ENCODE measurements at places on chromosomes 3 and 15.

DNA sequence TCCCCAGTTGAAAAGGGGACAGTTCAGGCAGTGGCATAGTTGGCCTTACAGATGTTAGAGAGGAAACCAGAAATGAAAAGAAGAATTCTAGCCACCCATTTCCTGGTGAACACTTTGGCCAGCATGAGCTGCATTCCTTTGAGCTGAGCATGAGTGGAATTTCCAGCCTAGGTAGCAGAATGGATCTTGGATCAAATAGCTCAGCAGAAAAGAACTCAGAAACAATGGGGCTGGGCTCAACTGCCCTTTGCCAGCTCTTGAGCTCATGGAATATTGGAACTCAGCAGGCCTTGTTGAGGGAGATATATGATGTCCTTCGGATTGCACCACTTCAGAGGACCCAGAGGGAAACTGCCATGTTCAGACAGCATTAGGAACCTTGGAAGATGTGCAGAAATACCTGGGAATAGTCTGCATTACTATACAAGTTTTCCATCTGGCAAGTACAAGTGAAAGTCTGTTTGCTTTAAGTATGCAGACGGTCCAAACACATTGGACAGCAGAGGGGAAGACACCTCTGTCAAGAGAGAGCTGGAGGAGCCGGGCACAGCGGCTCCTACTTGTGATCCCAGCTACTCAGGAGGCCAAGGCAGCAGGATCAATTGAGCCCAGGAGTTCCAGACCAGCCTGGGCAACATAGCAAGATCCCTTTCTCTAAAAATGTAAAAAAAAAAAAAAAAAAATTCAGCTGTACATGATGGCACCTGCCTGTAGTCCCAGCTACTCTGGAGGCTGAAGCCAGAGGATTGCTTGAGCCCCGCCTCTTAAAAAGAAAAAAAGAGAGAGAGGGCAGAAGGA, 3.1 kb upstream of the CDV3 start:
- DNase-seq = no peak

DNA sequence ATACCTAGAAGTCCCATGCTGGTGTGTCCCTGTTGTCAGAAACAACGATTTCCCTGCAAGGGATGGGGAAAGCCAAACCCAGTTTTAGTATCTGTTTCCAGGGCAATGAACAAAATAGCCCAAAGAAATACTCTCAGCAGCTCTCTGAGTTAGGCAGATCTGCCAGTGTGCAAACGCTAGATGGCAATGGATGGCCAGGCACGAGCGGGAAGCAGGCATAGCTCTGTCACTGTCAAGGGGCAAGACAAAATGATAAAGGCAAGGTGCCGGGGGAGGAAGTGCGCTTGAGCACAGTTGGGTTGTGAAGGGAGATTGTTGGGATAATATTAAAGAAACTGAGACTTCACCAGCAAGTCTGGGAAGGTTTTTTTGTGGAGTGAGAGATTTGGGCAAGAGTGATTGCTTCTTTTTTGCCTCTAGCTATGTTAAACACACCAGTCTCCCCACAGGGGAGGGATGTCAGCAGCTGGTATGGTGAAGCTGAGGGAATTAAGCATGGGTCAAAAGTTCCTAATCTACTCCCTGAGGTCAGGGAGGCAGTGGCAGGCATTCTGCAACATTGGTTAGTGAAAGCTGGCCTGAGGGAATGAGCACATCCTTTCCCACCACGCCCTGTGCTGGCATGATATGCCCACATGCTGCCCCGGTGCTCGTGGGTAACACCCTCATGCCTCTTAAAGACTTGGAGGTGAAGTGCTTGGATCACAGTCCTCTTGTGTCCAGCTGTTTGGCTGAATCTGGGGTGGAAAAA, 117.5 kb downstream of the PDCD6IP start:
- DNase-seq = no peak

- DNase-seq = no peak
Observed at GRCh38 chr15:22778796-22779195, 7.6 kb upstream of the NIPA1 start.

DNA sequence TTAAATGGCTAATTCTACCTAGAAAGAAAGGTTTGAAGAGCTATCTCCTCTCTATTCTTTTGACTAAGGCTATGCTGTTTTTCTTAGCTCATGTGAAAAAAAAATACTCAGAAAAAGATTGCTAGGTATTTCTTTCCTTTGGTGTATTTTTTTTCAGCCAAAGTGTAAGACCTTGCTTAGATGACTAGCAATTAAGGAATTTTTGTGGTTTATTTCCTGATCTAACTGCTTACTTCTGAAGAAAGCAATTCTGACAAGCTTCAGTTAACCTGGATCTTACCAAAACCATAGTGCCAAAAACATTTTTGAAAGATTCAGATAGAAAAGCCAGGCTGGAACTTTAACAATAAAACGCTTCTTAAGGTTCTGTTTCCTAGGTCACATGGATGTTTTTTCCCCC, 315.6 kb downstream of the SOX2 start:
- DNase-seq = no peak

GRCh38 chr3:65052101-65052500, 364.3 kb upstream of the ADAMTS9 start:
- no peak for DNase-seq

GRCh38 chr15:45486317-45486716, 36.2 kb downstream of the SLC30A4 start:
- DNase-seq = no peak

DNA sequence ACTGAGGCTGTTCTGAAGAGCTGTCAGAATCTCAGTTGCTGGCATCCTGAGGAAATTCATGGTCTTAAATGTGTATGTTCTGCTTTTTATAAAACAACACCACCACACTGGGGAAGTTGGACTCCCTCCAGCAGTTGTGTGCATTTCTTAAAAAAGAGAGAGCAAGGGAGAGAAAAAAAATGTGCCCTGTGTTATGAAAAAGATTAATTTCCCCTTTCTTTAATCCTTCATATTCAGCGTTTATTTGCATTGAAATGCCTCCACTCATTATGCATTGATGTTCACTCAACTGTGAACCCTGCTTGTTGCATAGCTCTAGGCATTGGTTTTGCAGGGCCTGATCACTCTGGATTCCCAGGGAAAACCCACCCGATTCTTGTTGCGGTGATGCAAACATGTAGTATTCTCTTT, 4.4 kb upstream of the ZNF609 start:
- no peak for DNase-seq

DNA sequence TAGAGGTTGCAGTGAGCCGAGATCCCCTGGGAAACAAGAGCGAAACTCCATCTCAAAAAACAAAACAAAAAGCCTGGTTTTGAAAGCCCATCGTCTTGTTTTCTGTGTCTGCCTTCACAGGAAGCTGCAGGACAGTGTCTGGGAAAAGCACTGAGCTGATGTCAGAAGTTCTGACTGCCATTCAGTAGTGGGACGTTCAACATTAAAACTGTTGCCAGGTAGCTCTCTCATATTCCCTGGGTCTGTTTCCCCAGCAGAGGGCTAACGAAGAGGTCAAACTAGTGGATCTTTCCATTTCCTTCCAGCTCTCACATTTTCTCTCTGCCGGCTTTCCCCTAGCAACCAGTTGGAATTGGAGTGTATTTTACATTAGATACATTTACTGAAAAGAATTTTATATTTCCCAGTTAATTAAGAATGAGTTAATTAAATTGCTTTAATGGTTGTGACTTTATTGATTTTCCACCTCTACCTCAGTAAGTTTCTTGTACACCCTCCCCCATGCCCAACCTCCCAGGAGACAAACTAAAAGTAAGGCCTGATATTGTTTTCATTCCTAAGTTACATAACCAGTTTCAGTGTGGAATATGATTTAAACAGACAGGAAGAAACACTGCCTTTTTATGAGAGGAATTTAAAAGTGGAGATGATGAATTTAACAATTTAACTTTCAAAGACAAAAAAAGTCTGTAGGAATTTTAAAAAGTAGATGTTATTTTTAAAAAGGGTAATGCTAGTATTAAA, 29.9 kb downstream of the RCN2 start:
- no peak for DNase-seq

- DNase-seq = no peak
Observed at GRCh38 chr3:98784666-98785600, 21.8 kb downstream of the ST3GAL6 start.

DNA sequence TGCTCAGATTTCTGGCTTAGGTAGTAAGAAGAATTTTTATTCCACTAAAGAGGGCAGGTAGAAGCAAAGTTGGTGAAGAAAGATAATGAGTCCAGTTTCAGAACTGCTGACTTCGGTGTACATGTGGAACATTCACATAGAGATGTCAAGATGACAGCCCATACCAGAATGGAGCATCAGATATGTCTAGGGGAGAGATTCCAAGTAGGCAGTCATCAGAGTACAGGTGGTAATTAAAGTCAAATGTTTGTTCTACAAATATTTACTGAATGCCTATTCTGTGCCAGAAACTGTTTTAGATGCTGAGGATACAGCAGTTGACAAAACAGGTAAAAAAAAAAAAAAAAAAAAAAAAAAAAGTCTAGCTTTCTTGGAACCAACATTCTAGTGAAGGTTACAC, 81.9 kb downstream of the FGF12 start:
- no peak for DNase-seq

DNA sequence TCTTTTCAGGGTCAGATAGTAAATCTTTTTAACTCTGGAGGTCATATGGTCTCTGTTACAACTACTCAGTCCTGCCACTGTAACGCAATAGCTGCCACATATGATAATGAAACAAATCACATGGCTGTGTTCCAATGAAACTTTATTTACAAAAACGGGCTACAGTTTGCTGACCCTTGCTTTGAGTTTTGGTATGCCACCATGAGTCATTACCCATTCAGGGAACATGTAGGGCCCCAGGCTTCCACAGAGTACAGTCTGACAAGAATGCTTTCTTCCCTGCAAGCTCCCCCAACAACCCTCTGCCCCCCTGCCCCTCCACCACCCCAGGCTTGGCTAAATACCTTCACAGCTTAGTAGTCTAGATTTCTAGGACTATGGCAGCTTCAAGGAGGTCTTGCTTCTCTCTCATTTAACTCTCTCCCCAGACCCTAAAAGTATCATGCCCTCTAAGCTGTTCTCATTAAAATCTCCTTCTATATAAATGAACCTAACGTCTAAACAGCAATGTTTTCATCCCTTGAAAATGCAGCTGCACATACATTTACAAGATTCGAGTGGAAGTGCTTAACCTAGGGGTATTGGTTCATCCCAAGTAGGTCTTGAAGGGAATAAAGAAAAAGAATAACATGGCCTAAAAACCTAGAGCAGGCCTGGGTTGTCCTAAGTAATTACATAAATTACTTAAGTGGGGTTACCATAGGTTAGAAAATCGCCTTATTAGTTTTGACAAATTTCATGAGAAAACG, 117.8 kb upstream of the PRICKLE2 start:
- DNase-seq = peak; percentile 70

DNA sequence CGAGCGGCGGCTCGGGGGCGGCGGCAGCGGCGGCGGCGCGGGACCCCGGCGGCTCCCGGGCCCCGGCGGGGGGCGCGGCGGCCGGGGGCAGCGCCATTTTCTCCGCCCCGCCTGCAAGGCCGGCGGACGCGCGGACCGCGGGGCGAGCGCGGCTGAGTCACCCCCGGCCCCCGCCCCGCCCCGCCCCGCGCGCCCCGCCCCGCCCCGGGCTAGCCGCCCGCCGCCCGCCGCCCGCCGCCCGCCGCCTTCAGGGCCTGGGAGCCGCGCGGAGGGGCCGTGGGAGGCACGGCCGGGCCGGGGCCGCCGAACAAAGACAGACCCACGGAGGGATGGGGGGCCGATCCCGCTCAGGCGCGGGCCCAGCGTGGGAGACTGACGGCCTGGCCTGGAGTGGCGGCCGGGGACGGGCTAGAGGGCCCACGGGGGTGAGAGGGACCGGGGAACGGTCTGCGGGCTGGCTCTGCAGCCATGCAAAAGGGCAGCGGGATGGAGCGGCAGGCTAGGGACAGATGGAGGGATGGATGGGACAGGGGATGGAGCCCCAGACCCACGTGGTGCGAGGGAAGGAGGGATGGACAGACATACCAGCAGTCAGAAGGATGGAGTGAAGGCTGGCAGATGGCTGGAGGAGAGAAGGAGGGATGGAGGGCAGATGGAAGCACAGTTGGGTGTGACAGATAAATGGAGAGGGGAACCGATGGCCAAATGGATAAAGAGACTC, at the start of gene EIF4E3:
TSS of gene EIF4E3 (minus strand) at position 132 of the 721 bp plus-strand sequence. CDS start at position 97, 35 bp downstream.
- DNase-seq = no peak

DNA sequence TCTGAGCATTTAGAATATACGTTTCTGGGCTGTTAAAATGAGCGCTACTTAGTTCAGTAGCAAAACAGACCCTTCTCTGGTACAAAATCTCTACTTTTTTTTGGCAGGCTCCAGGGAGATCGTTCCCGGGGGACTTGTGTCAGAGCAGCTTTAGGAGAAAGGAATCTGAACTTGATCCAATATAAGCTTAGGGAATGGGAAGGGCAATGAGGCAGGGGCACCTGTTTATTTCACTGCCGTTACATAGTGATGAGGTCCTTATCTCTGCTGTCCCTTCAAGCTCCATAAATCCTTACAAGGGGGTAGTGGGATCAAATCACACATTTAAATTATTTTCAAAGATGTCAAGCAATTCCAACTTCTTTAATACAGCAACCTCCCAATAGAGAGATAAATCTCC, 128.7 kb upstream of the BNIP2 start:
- no peak for DNase-seq

DNA sequence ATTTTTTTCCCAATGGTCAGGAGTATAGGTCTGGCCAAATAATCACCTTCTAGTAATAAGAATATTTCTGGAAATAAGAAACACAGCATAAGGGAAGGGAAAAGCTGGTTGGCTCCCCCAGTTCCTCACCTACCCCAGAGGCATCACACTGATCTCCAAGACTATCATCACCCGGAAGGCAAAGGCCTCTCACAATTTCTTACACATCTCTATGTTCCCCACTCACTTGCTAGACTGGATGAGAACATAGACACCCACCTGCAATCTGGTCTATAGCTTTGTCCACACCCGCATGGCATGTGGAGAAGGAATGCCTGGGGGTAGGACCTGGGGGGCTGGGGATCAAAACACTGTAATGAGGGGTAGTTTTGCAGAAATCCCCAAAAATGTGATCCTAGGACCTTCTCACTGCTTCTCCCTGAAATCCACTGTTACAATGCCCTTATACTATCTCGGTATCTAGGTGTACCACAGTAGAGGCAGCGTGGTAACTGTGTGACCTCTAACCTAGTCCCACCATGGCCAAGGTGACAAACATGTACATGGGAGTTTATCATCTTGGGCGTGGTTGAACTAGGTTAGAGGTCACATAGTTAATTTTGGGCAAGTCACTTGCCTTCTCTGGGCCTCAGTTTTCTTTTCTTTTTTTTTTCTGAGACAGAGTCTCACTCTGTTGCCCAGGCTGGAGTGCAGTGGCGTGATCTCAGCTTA, 29.5 kb upstream of the NRROS start:
- DNase-seq = no peak

DNA sequence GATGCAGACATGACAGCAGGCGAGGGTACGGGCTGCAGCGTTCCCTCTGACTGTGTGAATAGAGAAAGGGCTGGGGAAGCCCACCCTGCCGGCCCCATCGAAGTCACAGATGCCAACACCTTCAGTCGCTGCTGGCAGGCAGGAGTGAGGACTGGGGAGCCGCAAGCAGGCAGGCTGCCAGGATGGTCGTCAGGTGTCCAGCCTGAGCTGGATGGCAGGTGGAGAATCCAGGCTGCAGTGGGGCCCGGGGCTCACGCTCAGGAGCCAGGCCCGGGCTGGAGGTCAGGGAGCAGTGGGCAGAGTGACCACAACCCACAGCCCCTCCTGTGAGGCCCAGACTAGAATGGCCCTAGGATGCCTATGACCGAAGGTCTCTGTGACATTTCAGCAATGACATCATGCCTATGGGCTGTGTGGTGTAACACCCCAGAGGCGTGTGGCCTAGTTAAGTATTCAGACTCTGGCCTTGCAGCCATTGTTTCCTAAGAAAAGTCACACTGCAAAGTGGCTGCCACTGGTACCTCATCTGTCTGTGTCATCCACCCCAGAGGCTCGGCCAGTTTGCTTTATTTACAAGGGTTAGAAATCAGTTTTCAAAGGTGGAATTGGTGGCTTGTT, 15.7 kb downstream of the PRR23E start:
- DNase-seq = no peak

All from epithelial cell of prostate (primary cell).